ENCODE measurements at places on chromosomes 1 and 21.

DNA sequence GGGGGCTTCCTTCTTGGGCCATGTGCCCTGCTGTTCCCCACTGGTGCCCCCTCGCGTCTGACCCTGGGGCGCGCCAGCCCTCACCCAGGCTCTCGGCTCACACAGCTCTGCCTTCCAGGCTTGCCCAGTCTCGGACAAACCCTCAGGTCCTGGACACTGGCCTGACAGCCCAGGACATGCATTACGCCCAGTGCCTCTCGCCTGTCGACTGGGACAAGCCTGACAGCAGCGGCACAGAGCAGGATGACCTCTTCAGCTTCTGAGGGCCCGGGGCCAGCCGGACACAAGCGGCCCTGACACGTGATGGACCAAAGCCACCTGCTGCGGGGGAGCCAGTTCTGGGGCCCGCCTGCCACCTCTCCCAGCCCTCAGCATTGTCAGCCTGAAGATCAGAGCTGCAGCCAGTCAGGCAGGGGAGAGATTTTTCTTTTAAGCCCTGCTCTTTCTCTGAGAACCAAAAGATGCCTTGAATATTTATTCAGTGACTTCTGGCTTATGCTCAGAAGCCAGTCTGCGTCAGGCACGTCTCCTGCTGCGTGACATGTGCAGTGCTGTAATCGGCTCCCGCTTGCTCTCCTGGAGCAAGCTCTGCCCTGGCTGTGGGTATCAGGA lies 23.4 kb downstream of the LDLRAP1 start:
- DNase-seq, result no peak

DNA sequence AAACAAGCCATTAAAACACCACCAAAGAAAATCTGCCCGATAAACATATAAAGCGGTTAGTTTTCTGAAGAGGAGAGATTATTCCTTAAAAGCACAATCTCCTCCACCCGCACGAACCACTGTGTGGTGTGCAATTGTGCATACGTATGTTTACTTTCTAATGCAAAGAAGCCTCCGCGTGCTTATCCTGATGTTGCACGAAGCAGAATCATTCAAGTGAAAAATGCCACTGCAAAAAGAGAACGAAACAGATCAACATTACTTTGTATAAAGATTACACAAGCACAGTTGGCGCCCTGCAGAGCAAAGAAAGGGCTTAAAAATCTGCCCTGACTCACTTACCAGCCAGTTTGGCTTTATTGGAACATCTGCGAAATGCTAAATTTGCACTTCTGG lies 166.8 kb downstream of the ZNF281 start:
- no peak for DNase-seq

GRCh38 chr1:218938259-218938658 lies 235.4 kb upstream of the LYPLAL1 start:
- DNase-seq, result no peak

- DNase-seq, result no peak
Observed at GRCh38 chr1:181318858-181319235, 164.5 kb upstream of the CACNA1E start.

DNA sequence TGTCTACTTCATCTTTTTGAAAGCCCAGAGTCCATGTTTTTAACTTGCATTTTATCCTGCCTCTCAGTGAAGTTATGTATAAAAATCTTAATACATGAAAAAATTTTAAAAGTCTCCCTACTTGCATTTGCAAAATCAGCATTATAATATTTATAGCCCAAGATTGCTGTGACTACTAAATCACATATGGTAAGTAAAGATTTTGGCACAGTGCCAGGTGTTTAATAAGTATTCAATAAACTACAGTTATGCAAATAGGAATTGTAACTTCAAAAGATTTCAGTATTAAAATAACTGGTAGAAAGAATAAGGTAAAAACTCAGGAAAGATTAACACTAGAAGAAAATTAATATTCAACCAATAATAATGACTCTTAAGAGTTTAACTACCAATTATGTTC lies 641.7 kb downstream of the LRRIQ3 start:
- DNase-seq, result no peak

GRCh38 chr1:65378247-65378946 lies 42.1 kb upstream of the LEPR start:
- no peak for DNase-seq

- DNase-seq, result no peak
Observed at GRCh38 chr1:31532173-31532572, 44.1 kb upstream of the TINAGL1 start.

DNA sequence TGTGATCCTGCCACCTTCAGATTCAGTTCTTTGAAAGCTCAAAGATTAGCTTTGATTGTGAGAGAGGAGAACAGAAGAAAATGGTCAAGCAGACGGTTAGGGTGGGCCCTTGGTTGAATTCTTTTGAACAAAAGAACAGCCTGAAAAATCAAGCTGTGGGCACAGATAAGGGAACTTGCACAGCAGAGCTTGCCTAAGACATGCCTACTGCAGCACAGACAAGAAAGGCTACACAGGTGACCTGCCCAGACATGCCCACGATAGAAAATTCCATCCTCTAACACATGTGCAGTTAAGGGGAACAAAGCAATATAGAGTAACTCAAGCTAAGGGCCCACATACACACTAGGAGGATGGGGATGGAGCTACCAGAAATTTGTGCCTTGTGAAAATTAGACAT lies 512.5 kb upstream of the LRRC7 start:
- DNase-seq, result no peak

GRCh38 chr21:38817371-38818324 lies 11.9 kb downstream of the ETS2 start:
- DNase-seq, result no peak

DNA sequence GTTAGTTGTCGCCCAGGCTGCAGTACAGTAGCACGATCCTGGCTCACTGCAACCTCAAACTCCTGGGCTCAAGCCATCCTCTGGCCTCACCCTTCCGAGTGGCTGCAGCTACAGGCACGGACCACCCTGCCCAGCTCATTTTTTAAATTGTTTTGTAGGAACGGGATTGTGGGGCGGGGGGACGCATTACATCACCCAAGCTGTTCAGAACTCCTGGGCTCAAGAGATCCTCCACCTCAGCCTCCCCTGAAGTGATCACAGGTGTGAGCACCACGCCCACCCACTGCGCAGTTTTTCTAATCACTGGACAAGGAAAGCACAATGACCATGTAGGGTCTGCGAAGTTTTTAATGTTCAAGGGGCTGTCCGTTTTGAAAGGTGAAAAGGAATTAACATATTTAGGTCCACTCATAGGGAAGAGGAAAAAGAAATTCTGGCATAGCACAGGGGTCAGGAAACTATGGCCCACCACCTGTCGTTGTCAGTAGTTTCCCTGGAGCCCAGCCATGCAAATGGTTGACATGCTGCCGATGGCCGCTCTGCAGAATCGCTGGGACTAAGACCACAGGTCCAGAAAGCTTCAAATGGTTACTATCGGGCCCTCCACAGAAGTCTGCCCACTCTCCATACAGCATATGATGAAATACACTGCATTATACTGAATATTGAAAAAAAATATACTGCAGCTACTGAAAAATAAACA lies 26.0 kb downstream of the SETD4 start:
- no peak for DNase-seq

GRCh38 chr21:29704719-29705118 lies 235.1 kb downstream of the GRIK1 start:
- DNase-seq, result no peak

GRCh38 chr1:79539001-79539400 lies 532.5 kb upstream of the ADGRL4 start:
- no peak for DNase-seq

DNA sequence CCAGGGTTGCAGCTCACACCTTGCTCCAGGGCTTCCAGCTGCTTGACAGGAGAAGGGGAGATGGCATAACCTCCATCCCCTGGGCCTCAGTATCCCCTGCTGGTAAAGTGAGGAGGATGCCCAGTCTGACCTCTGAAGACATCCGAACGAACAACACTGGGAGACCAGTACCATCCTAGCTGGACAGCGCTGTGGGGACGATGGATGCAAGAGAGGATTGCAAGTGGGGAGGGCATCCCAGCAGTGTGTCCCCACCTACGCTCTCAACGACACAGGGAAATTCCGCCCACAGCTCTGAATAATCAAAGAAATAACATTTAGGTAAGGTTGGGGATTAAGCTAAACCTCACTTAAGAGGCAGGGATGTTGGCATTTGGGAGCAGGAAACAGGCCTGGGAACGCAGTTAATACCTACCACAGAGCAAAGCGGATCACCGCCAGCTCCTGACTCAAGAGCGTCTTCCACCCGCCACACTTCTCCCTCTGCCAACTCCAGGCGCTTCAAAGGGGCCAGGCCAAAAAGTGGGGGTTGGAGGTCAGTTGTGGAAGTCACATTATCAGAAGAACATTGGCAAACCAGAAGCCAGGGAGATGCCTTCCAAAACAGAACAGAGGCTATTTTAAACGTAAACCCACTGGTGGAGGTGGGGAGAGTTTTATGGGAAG lies 47.6 kb downstream of the SSBP3 start:
- no peak for DNase-seq

DNA sequence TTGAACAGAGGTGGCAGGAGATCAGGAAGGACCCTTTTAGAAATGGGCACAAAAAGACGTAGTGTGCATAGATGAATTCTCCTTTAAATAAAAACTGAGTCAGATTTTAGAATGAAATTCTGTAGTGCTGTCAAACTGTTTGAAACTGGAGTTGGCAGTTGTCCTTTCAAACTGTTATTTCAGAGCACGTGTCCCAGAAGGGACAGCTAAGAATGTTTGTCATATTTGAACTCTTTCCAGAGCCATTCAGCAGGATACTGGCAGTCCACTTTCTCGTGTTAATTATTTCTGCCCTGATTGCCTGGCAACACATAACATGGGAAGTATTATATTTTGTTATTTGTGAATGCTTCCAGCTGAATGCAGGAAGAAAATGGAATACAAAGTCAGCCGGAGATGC lies 212.3 kb upstream of the DPYD start:
- no peak for DNase-seq

DNA sequence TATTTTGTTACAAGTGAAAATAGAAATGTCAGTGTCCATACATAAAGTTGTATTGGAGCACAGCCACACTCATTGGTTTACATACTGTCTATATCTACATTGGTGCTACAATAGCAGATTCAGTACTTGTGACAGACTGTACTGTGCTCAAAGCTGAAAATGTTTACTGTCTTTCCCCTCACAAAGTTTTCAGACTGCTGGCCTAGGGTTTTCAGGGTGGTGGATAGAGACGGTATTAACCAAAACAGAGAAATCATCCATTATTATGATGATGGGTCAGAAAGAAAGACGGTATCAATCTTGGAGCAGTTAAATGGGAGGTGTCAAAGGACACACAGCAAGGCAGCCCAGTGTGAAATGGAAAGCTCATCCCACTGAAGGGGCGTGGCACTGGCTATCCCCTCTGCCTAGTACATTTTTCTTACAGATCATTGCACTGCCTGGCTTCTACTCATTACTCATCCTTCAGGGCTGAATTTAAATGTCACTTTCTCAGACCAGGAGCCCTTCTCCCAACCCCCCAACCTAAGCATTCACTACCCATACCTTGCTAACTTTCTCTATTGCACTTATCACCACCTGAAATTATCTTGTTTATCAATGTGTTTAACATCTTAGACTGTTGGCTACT lies 10.2 kb downstream of the JAK1 start:
- DNase-seq, result no peak

DNA sequence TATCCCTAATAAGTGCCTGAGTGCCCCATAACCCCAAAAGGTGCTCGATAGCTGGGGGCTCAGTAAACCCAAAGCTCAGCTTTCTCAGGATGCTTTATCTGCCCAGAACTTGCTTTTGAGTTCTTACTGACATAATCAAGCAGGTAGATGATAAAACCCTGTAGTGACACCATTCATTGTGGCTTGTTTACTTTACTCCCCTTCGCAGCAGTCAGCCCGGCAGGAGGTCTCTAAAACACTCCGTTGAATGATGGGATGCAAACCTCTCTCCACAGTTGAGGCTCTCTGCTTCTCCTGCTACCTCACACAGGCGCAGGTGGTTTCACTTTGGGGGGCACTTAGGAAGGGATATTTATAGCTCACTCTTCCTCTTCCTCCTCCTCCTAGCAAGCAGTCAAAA lies 349.4 kb downstream of the HLX start:
- DNase-seq, result no peak

GRCh38 chr1:1167841-1168450 lies 5.7 kb upstream of the TTLL10 start:
- no peak for DNase-seq

GRCh38 chr1:46447499-46448108 lies 42.0 kb upstream of the DMBX1 start:
- no peak for DNase-seq

GRCh38 chr21:37165586-37165985 lies 92.5 kb downstream of the TTC3 start:
- DNase-seq, result no peak

DNA sequence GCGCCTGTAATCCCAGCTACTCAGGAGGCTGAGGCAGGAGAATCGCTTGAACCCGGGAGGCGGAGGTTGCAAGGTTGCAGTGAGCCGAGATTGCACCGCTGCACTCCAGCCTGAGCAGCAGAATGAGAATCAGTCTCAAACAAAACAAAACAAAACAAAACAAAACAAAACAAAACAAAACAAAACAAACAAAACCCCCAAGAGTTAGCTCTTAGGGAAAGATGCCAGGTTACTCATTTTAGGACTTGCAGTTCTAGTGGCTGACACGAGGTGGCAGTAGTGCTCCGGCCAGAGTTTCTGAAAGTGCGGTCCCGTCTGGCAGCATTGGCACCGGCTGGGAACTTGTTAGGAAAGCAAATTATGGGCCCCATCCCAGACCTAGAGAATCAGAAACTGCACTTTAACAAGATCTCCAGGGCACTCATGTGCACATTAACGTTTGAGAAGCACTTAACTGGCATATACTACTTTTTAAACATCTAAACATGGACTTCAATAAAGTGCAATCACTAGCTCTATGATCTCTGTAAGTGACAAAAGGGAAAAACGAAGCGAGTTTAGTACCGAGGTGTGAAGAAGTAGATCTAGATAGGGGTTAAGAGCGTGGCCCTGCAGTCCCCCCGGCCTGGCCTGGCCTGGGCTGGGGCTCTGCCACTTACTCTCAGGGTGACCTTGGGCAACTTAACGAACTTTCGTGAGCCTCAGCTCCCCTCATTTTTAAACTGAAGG lies 41.9 kb upstream of the TNFRSF1B start:
- peak; percentile 77 for DNase-seq

DNA sequence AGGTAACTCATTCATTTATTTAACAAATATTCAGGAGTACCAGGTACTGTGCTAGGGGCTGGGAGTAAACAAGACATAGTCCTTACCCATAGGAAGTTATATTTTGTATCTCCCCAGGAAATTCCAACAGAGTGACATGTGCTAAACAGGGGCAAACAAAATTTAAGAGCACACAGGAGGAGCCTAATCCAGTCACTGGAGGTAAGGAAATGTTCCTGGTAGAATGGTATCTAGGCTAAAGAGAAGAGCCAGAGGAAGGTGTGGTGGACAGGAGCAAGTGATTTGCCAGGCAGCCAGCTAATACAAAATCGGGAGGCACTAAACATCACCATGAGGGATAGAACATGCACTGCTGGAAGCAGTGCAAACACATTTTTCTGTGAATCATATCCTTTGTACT lies 10.4 kb downstream of the TEX38 start:
- DNase-seq, result no peak

- no peak for DNase-seq
Observed at GRCh38 chr21:44502171-44502958, 37.6 kb downstream of the KRTAP10-1 start.

All from effector CD4-positive, alpha-beta T cell (primary cell).